ENCODE measurements at places on chromosomes 2 and 18.

DNA sequence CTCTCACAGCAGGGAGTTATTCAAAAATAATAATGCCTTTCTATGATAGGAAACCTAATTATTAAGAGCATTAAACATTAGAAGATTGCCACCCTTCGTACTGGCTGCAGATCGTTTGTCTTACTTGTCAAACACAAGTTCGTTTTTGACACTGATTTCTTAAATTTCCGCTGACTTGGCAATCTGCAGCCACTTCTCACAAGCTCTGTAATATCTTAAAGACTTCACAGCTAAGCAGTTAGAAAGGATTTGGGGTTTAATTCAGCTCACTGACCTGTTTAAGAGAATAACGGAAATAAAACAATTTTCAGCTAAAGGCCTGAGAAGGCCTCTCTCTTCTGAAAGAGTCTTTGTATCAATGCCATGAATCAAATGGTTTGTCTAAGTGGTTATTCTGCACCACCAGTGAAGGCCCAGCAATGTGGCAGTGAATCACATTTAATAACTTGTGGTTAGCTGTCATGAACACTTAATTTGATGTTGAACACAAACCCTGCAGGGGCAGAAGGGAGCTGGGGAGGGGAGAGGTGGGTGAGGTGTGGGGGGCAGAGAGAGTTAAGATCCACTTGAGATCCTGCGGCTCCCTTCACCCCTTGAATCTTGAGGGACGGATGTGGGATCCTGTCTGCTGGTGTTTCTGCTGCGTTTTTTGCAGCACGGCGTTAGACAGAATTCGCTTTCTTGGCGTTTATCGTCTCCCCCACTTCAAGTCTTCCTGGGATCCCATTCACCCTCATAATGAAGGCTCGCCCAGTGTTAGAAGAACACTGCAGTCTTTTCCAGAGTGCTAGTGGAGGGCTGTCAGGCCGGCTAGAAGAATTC is 145.4 kb upstream of the SATB2 start:
- DNase-seq, result no peak

DNA sequence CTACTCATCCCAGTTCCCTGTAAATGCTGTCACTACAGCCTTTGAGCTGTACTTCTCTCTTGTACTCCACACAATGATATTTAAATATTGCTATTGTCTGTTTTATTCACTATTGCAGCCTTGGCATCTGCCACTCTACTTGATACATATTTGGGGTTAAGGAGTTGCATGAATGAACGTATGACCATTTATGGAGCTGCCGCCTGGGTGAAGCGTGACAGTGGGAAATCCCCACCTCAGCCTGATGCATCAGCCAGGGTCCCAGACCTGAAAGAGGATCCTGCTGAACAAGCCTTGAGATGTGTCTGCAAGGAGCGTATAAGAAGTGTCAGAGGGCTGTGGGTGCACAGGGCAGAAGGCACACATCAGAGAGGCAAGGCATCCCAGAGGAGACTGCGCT is 39.1 kb downstream of the MRPL35 start:
- no peak for DNase-seq

DNA sequence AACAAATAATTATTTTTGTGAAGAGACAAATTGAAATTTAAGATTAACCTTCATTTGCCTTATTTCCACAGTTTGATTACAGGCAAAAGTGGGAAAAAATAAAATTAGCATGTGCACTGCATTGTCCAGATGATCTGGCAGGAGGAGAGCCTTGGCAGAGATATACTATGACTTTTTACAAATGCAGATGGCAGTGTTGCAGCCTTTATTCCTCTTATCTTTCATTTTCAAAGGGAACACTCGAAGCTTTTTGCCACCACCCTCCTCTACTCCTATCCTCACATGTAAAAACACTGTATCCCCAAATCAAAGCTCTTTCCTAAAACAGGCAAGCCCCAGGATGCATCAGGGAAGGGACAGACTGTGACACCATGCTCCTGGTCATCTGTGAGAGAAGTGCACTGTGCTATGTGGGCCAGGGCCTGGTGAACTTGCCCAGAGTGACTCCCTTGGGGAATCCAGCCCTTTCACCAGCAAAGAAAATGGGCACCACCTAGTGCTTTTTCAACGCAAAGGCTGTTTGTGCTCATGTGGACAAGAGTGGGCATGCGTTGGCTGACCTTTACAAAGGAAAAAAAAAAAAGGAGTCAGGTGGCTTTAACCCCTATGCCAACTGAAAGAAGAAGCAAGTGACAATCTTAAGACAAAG is 74.7 kb upstream of the ETAA1 start:
- DNase-seq, result no peak

DNA sequence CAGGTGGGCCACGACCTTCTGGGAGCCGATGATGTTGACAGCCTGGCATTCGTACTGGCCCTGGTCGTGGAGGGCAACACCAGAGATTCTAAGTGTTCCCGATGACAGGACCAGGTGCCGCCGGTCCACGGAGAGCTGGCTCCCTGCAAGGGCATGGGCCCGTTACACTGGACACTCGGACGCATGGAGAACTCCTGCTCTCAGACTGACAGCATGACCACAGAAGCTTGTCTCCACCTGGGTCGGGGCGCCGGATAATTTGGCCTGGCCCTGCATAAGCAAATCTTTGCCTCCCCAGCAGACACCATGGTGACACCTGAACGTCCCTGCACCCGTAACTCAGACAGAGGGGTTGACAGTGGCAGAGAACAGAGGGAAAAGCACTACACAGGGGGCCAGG is 80.7 kb downstream of the PXDN start:
- no peak for DNase-seq

DNA sequence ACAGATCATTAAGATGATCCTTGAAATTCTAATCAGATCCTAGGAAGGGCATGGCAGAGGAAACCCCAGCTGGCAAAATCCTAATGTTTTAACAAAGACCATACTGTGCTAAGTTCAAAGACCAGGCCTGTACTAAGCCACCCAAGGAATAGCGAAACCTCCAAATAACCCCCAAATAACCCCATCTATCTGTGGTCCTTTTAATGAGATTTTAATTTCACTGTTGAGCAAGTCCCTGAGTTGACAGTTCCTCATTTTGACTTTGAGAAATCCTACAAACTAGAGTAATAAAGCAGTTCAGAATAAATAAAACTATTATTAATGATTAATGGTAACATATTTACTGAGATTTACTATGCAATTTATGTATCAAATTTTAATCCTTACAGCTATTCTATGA is 259.8 kb downstream of the STK39 start:
- no peak for DNase-seq

- DNase-seq, result no peak
These were observed 207.4 kb upstream of the NRP2 start for GRCh38 chr2:205474741-205475415.

DNA sequence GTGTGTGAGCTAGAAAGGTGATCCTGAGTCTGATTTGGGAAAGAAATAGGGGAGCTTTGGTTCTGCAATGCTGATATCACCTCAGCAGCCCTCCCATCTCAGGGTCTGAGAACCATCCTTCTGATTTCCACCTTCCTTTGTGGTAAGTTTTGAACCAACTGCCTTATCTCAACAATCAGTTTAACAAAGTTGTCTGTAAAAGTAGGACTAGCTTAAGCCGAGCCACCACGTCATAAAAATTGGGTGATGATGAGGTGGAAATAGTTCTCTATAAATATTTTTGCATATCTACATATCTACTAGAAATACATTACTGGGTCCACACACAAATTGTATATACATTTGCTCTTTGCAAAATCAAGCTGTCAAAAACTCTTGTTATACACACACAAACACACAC is 1.1 kb downstream of the SULT1C4 start:
- no peak for DNase-seq

GRCh38 chr2:105950521-105951383 is 206.0 kb downstream of the NCK2 start:
- DNase-seq, result no peak

DNA sequence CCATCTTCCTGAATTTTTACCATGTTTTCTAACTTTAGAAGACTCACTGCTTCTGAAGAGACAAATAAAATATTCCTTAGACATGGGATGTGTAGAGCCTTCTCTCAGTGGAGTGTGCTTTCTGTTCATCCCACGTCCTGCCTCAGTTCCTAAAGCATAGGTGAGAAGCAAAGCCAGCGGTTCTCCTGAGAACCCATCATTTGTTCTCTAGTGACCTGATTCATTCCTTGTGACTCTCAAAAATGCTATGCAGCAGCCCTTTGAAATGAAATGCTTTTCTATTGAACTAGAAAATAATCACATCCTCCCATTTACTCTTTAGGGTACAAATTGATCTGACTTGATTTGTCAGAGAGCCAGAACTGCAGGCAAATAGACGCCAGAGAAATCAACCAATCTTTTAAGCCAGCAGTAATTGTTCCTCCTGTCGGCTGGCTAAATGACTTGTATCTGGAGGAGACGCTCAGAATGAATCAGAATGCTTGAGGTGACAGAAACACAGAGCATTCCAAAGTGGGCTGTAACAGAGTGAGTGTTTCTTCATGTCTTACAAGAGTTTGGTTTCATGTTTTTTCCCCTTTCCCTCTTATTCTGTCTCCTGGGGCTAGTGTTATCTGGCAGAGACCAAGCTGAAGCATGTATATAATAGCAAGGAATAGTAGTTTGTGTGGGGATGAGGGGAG is 81.3 kb upstream of the TMEM178A start:
- no peak for DNase-seq

DNA sequence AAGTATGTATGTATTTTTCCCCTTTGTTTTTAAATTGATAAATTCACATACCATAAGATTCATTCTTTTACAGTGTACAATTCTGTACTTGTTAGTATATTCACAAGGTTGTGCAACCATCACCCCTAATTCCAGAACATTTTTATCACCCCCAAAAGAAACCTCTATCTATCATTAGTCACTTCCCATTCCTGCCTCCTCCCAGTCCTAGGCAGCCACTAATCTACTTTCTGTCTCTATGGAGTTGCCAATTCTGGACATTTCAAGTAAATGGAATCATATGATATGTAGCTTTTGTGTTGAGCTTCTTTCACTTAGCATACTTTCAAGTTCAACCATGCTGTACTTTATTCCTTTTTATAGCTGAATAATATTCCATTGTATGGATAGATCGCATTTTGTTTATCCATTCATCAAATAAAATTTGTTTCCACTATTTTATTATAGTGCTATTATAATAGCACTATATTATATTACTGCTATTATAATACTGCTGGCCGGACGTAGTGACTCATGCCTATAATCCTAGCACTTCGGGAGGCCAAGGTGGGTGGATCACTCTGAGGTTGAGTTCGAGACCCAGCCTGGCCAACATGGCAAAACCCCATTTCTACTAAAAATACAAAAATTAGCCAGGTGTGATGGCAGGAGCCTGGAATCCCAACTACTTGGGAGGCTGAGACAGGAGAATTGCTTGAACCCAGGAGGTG is 10.9 kb downstream of the STARD7 start:
- no peak for DNase-seq

GRCh38 chr2:2662847-2663356 is 331.8 kb upstream of the MYT1L start:
- DNase-seq, result no peak

GRCh38 chr2:51778806-51779205 is 746.9 kb upstream of the NRXN1 start:
- no peak for DNase-seq

DNA sequence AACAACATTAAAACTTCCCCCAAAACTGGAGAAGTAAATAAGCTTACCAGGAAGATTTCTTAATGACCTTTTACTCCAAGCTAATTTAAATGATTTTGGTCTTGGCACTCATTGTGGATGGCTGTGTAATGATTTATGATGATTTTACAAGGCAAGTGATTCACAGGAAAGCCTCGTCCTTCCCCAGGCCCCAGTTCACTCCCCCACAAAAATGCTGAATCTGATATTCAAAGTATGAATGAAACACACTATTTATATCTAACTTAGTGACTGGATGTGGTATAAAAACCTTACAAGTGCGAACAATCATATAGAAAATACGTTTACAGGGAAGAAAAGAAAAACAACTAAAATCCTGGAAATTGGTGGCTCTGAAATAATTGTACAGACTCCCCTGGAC is 49.8 kb downstream of the ZNF516 start:
- DNase-seq, result no peak

DNA sequence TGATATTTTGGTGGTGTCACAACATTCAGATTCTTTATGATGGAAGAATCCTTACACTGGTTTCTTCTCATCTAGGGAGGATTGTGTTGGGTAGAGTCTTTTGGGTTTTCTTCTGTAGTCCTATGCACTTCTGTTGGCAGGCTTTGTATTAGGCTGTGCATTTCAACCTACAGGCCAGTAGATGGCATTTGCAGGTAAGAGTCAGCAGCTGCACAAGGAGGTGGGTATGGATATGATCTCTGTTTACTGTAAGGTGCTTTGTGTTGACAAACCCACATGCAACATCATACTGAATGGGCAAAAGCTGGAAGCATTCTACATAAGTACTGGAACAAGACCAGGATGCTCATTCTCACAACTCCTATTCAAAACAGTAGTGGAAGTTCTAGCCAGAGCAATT is 656.8 kb downstream of the METTL4 start:
- no peak for DNase-seq

DNA sequence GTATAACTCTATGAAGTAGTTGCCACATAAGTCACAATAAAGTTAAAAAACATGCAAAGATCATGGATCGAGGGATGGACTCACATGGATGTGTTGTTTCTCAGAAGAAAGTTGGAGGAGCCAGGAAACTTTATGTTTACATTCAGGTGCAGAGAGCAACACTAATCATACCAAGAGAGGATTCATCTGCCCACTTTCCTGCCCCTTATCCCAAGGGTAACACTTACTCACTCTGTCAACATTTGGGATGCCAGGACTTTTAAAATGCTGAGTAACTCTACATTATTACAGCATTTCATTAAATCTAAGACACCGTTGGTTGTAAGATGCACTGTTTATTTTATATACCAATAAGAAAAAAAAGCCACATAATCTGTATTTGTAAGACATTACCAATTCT is 170.4 kb downstream of the KCNE4 start:
- no peak for DNase-seq

DNA sequence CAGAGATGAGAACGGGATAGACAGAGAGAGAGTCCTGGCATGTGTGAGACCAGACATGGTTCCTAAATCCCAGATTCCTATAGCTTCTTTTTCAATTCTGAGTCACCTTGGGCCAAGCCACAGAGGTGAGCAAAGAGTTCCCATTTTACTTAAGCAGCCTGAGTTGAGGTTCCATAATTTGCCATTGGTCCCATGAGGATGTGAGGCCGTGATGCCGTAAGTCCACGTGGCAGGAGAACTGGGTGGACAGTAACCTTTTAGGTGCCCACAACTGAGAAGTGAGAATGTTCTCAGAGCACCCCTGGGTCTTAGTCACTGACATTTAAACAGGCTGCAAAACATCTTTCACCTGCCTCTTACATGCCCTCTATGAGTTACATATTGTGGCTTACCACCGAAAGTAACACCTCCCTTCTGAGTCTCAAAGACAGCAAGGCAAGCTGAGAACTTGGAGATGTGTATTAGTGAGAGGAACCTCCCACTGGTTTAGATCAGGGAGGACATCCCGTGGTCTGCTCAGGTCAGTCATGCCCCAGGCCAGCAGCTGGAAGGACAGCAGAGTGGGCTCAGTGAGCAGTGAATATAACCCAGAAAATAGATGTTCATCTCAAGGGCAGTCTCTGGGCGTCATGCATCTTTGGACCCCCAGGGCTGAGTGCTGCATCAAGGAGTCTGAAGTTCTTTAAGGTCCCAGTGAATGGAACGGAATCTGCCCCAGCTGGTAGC is 127.9 kb upstream of the LGALSL start:
- DNase-seq, result peak; percentile 19

- no peak for DNase-seq
These were observed 19.9 kb downstream of the NHEJ1 start for GRCh38 chr2:219140722-219141121.

GRCh38 chr2:231113489-231113888 is 11.4 kb downstream of the HTR2B start:
- DNase-seq, result no peak
